ENCODE measurements at places on chromosomes 3 and 15.

DNA sequence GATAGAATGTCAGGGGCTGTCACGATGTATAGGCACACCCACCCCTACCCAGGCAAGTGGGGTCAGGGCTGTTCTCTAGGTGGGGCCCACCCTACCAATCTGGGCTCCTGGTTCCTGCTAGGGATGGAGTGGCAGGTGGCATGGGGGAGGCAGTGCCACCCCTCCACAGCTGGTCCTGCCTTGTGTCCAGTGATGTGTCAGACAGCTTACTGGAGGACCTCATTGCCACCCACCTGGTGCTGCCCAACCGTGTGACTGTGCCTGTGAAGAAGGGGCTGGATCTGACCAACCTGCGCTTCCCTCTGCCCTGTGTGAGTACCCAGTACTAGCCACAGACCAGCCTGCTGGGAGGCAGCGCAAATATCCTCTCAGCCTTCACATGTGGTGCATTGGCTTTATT, 27.5 kb downstream of the ESYT3 start:
- no peak for DNase-seq

GRCh38 chr15:91530956-91531582, 322.4 kb upstream of the SLCO3A1 start:
- DNase-seq = no peak

DNA sequence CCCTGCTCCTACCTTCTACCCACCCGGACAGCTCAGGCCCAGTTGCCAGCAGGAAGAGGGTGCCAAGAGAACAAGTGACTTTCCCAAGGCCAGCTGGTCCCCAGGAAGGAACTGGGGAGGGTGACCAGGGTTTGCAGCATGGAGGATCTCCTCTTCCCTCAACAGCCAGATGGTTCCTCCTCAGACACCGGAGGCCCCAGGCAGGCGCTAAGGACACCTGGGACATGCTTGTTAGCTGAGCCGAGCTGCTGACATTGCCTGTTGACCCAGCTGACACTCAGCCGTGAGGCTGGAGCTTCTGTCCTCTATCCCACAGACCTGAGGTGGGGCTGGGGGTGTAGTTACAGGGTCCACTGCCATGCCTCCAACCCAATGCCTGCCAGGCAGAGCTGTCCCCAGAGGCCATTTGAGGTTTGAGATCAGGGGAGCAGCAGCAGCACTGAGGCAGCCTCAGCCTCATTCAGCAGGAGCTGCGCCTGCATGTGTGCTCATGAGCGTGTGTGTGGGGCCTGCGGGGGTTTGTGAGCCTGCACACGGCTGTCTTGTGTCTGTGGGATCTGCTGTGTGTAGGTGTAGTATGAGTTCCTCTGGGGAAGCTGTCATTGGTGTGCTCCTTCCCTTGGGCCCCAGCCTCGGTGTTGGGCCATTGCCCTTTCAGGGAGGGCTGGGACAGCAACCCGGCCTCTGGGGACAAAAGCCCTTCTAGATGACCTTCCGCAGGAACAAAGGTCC, 7.1 kb downstream of the CPLX3 start:
- no peak for DNase-seq

DNA sequence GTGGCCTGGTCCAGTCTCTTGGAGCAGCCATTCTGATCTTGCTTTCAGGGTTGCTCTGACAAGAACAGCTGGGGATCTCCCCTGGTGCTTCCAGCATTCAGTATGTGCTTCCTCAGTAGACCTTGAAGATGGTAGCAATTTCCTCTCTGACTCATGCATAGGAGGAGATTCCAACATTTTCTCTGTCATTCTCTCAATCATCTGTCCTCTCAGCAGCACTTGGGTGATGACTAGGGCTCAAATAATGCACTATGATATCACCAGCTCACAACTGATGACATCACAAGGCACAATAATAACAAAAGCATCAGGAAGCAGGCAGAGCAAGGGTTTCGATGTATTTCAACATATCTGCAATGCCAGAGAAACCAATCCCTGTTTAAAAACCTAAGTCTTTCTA, 52.7 kb downstream of the NFKBIZ start:
- DNase-seq = peak; percentile 97

DNA sequence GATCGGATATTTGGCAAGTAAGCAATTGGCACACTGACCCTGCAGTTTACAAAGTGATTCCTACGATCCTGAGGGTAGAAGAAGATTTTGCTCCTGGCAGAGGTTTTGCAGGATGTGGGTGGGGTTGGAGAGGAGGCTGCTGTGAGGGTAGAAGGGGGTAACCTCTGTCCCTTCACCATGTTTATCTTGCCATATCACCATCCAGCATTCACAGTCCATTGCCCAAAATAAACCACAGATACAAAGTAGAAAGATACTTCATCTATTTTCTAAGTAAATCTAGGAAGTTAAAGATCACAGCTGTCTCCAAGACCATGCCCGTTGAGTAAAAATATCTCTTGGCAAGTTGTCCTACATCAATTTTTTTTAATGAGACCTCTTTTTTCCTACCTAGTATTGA, 51.6 kb downstream of the LIPC start:
- no peak for DNase-seq

- peak; percentile 35 for DNase-seq
These were observed 197.7 kb downstream of the CD47 start for GRCh38 chr3:107892955-107893624.

DNA sequence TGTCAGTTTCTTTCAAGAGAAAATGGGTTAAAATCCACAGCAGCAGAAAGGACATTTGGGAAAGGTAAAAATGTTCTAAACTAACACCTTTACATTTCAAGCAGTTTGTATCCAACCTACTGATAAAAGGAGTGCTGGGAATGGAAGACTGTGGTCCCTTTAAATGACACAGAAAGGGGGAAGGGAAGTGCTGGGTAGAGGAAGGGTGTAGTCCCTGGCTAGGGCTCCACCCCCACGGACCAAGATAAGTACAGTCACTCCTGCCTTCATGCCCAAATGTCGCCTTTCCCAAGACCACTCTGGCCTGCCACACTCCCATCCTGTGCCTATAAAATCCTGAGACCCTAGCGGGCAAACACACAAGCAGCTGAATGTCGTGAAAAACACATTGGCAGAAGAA, 350.9 kb upstream of the POU1F1 start:
- DNase-seq = no peak

DNA sequence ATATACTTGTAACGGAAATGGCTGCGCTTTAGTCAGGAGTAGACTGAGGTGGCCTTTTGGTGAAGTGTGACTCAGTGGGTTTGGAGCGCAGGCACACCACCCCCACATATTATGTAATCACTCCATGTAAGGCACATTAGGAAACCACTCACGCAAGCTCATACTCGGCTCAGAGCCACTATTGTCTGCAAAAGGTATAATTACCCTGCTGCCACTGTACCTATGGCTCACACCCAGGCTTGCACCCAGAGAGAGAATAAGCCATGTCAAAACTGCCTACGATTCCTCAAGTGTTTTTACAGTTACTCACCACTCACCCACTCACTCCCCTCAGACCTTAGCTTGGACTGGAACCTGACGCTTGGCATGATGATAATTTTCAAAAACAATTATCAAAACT, 611.9 kb upstream of the CCDC54 start:
- DNase-seq = peak; percentile 35

DNA sequence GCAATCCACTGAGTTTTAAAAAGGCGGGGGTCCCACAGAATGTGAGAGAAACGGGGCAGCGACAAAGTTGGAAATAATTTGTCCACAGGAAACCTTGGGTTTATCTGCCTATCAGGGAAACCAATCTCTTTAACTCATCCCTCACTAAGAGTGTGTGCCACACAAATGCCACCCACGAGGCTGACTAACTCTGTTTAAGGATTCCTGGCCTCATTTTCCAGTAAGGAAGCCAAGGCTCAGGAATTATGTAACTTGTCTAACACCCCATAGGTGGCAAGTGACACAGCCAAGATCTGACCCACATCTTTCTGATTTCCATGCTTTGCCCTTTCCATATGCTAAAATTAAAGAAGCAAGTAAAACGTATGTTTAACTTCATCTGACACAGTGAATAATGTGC, 263.2 kb downstream of the CNTN3 start:
- no peak for DNase-seq
